T-helper 2 cell (primary cell): ENCODE measurements at places on chromosomes 11 and 22.

GRCh38 chr22:32058656-32059260, 15.7 kb downstream of the SLC5A1 start:
- DNase-seq: no peak

GRCh38 chr11:78370406-78371172, 47.0 kb downstream of the GAB2 start:
- DNase-seq: no peak

GRCh38 chr22:20025401-20026203, 4.7 kb downstream of the TANGO2 start:
- no peak for DNase-seq

DNA sequence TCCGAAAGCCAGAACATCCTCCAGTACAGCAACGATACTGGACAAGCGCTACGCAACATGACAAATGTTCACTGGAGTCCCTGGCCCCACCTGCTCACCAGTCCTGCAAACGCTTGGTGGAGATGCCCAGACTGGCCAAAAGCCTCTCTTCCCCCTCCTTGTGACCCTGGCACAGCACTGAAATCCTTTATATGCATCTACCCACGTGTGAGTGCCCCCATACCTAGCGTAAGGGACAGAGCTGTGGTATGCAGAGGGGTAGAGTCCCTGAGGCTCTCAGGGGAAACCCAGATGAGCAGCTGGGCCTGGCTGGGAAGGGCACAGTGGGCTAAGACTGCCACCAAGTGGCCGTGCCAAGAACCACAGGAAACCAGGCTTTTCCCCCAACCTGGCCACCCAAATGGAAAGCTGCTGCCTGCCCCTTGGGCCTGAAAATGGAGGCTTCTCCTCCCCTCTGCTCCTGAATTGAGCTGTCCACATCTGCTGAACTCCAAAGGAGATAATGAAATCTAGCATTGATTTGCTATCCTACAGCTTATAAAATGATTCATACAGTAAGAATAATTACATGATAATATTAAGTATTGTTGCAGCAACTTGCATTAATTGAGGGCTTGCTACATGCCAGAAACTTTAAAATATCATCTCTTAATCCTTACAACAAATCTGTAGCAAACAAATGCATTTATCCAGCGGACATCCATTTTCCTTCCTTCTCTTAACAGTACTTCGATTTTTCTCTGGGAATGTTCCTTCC, 24.8 kb upstream of the TTC12 start:
- peak; percentile 24 for DNase-seq

GRCh38 chr22:24473284-24473683, 21.8 kb upstream of the UPB1 start:
- no peak for DNase-seq

DNA sequence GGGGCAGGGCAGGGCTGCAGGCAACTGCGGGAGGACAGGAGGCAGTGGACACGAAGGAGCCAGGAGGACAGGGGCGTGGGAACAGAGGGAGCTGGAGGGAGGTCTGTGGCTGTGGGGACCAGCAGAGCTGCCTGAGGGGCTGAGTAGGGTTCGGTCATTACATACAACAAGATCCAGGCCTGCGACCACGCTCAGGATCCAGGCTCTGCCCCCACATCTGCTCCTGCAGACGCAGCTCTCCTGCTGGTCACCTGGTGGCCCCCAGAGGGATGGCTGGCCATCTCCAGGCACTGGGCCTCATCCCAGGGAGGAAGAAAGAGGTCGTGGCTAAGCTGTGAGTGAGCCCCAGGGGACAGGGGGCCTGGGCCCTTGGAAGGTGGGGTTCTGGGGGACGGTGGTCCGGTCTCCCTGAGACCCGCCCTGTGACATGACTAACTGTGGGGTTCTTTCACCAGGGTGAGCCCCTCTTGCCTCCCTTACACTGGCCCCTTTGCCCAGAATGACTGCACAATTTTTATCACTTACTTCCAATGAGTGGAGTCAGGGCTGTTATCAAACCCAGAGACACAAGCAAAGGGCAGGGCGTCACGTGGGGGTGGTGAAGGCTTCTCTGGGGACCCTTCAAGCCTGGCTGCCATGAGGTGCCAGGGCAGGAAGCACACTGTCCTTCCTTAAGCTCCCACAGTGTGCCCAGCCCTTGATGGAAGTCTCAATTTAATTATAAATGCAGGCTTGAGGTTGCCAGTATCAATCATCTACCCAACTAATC, 6.7 kb upstream of the APOBEC3A start:
- DNase-seq: no peak

DNA sequence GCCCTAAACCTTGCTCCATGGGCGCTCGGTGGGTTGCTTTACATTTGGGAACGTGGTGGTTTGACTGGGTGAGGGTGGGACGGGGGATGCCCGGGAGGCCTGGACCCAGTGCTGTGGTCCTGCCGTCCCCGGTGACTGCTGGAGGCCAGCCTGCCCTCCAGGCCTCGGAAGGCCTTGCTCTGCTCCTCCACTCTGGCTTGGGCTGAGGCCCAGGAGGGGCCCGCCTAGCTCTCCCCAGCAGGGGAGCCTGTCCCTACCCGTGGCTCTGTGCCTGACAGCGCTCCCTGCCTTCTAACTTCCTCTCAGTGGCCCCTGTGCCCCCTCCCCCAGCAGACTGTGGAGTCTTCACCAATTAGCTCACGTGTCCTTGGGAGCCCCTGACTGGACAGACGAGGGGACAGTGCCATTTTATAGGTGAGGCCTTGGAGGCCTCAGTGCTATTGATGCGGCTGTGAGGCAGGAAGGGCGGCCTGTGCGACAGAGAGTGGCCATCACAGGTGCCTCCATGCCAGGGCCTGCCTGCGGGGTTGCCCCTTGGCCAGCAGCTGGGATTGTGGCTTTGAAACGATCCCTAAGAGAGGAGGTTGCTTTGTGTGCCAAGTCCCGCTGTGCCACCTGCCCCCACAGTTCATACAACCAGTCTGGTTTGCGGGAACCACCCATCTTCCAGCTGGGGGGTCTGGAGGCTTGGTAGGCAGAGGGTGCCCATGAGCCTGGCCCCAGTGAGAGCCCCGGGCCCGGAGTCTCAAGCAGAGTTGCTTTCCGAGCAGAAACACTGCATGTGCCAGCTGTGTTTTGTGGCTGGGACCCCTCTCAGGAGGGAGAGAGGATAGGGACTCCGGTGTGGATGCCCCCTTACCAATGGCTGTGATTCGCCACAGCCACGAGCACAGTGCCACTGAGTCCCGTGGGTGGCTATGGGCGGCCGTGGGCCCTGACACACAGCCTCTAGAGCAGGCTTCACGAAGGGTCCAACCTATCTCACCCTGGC, 17.7 kb downstream of the TPCN2 start:
- DNase-seq: no peak

- no peak for DNase-seq
Observed at GRCh38 chr11:33376331-33377310, 119.4 kb downstream of the HIPK3 start.

- no peak for DNase-seq
Observed at GRCh38 chr11:72989727-72990126, 152.4 kb downstream of the FCHSD2 start.
